ENCODE measurements at places on chromosomes 4 and X.

- no peak for DNase-seq
Measured at GRCh38 chr4:88757776-88758175, 60.1 kb upstream of the NAP1L5 start.

GRCh38 chr4:28146191-28146590, 1285.5 kb downstream of the STIM2 start:
- no peak for DNase-seq

DNA sequence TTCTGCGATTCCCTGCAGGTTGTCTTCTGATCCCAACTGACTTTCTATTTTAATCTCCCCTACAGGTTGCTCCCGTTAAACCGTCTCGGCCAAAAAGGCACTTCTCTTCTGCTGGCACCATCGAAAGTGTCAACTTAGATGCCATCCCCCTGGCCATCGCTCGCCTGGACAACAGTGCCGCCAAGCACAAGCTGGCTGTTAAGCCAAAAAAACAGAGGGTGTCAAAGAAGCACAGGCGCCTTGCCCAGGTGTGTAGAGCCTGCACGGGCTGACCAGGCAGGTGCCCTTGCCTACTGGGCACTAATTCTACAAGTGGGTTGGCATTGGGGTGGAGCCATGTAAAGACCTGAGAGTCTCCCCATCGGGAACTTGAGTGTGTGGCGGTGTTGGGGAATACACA, 74.2 kb downstream of the AASDH start:
- no peak for DNase-seq

DNA sequence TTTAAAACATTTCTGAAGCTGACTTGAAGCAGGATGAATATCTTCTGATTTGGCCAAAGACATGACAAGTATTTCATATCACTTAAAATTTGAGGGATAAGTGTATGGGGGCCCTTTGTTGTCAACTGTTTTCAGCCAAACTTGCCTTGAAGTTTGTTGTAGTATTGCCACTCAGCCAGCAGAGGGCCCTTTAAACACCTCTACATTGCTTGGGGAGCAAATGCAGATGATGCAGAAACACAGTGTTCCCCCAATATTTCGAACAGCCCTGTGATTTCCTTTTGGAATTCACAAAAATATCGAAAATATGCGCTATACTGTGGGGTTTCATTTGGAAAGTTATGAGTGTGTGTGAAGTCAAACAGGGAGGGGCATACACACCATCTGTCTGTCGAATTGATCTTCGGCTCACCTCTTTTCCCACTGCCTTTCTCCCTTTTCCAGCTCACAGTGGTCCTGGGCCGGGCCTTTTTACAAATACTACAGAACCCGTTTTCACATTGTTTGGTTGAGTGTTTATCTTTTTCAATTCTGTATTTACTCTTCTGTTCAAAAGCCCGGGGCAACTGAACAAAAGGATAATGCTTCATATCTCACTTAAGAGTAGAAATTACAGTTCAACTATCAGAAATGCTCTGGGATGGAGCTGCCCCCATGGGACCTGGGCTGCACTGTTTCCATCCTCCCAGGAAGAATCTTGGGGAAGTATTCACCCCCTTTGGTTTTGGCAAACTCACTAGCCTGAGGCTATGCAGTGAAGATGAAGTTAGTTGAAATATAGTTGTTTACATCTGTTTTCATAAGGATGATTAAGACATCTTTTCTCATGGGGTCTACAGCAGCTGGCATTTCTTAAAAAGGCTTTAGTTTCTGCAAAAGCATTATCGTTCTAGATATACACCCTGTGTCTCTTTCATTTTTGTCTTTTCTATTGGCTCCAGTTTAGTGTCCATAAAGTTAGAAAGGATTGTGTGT, 137.6 kb downstream of the EGF start:
- peak; percentile 18 for DNase-seq

GRCh38 chr4:143186212-143186611, 1.5 kb downstream of the USP38 start:
- no peak for DNase-seq

DNA sequence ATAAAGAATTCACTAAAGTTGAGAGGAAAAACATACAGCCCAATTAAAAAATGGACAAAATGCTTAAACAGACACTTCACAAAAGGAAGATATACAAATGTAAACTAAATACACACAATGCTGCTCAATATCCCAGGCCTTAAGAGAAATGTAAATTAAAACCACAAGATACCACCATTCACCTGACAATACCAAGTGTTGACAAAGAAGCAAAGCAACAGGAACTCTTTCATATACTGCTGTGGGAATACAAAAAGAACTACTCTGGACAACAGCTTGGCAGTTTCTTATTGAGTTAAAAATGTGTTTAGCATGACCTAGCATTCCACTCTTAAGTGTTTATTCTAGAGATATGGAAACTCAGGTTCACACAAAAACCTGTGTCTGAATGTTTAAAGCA, 71.3 kb downstream of the ABCB7 start:
- no peak for DNase-seq

DNA sequence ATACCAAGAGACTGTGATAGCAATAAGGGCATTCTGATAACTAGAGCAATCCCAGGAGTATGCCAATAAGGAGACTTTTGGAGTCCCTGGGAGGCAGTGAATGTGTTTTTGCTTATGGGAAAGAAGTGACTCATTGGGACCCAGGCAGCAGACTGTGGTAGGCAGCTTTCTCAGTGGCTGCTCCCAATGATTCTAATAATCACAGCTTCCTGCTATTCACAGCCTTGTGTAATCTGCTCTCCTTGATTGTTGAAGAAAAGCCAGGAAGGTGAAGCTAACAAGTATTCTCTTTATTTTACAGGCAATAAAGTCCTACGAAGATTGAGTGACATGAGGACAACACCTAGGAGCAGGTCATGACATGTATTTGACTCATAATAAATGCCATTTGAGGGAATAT, 70.3 kb upstream of the DDX60 start:
- DNase-seq = no peak

GRCh38 chr4:181504924-181505323, 738.3 kb upstream of the TENM3 start:
- no peak for DNase-seq

GRCh38 chr4:143358923-143359643, 22.4 kb downstream of the GAB1 start:
- DNase-seq = no peak

DNA sequence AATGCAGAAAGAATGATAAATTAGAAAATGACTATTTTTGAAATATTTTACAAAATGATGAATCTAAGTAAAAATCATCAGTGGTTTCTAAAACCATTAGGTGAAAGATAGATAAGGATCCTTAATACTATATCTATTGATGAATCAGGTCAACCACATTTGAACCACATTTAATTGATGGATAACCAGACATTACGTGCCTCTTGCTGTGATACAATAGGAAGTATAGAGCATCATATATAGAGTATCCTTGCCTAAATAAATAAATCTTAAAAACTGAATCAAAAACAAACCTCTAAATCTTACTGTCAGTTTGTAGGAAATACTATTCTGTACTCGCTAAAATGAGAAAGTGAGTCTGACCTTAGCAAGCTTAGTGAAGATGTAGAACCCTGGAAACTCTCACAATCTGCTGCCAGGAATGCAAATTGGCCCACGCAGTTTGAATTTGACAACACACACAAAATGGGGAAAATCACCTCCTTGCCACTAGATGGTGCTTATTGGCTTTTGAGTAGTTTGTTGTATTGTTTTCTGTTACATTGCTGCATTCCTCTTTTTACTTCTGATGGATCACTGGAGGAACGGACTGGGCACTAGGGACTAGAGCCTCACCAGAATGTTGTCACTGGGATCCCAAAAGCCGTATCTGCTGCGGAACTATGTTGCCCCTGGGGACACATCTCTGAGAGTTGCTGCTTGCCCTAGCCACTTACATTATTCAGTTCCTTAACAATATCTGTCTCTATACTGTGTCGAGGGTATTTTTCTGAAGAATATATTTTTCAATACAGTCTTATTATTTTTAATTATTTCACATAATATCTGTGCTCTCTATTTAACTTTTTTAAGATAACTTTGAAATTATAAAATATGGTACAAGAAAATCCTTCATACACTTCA, 25.4 kb upstream of the SLAIN2 start:
- peak; percentile 47 for DNase-seq

DNA sequence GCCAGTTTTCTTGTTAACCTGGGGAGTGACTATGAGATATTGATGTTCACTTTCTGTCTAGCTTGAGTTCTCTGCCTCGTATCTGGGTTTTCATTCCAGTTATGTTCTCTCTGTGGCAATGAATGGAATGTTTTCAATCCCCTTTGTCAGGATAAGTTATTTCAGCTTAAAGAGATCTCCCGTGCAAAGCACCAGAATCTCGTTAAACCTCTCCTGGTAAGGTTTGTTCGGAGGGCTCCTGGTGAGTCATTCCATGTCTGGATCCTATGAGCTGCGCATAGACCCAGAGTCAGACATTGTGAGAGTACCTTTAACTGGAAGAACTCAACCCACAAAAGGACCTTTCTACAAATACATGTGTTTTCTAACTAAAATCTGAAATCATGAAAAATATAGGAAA, 51.0 kb downstream of the KDR start:
- no peak for DNase-seq

DNA sequence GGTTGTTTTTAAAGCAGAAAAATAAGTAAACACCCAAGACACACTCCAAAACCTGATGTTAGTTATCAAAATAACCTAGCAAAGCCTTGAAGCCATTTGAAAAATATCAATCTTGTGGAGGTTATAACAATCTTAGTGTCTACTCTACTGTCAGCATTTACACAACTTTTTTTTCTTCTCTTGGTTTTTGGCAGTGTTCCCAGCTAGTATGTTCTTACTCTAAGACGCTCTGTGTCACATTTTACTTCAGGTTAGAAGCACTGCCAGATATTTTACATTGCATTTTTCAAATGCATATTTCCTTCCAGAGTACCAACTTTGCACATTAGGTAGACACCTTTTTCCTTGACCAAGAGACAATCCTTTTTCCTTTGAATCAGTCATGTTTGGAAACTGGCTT, 114.0 kb upstream of the INPP4B start:
- no peak for DNase-seq

DNA sequence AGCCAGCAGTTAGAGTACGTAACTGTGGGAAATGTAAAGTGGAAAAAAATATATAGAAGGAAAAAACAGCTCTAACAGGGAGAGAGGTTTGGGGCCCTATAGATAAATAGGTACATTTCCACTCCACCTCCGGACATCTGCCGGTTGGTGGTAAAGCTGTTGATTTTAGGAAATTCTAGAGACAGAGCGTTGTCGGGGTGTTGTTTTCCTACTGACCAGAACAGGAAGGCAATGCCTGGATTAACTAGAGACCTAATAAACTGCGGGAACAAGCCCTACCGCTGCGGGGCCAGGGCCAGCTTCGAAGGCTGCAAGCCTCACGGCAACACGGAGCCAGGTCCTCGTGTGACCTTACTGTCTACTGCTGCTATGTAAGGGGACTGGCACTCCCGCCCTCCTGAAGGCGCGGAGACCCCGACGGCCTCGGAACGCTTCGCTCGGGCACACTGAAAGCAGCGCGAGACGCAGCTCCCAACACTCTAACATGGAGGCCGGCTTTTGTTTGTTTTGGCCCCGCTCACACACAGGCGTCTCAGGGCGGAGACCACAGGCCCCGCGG, 702 bp upstream of the CDKN2AIP start:
- no peak for DNase-seq

- no peak for DNase-seq
Measured at GRCh38 chr4:6172093-6172926, 28.0 kb downstream of the JAKMIP1 start.

All from H7 (cell line).